Vagina (tissue), 2 donors: ENCODE measurements at places on chromosomes 11 and 22. TPM values are rescaled to one million over a fixed set of nuclear protein-coding genes. Genes with fewer than 3 reads are reported as not detected.

CNTF gene
- total RNA-seq, result not detected

PIK3IP1 gene
- total RNA-seq, result 32.4 TPM

DNA sequence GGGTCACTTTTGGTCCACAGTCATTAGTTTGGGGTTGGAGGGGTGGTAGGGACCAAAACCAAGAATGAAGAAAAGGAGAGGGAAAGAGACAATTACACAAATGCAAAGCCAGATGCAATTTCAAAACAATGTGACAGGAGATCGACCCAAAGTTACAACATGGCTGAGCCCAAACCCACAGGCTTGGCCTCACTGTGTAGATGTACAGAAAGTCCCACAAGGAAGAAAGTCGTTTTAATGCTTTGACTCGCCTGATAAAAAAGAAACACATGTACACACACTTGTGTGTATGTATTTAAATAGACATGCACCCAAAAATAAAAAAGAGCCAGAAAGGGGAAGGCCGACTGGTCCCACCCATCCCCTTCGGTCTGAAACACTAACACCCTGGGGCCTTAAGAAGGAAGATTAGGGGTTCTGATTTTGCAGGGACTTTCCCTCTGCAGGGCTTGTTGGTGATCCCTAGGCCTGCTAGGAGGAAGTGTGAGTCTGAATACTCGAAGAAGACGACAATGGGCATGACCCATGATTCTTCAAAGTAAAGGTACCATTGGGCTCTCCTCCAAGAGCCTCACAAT lies 104.1 kb downstream of the ETS1 start:
- DNase-seq, result no peak

DNA sequence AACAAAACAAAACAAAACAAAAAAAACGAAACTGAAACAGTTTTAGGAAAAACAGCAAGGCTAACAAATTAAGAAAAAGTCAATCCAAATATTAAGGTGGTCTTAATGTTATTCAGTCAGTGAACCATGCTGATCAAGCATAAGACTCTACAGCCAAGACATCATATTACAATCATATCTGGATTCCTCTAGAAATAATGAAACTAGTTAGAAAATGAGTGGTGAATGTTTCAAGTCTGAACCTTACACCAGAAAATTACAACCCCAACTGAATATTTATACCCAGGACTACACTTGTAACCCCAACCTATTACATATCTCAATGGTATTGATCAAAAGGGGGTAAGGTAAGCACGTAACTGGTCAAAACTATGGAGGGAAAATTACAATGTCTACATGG lies 48.8 kb downstream of the ACAT1 start:
- DNase-seq, result no peak

- no peak for DNase-seq
Measured at GRCh38 chr11:44791316-44791925, 64.7 kb downstream of the TSPAN18 start.

DNA sequence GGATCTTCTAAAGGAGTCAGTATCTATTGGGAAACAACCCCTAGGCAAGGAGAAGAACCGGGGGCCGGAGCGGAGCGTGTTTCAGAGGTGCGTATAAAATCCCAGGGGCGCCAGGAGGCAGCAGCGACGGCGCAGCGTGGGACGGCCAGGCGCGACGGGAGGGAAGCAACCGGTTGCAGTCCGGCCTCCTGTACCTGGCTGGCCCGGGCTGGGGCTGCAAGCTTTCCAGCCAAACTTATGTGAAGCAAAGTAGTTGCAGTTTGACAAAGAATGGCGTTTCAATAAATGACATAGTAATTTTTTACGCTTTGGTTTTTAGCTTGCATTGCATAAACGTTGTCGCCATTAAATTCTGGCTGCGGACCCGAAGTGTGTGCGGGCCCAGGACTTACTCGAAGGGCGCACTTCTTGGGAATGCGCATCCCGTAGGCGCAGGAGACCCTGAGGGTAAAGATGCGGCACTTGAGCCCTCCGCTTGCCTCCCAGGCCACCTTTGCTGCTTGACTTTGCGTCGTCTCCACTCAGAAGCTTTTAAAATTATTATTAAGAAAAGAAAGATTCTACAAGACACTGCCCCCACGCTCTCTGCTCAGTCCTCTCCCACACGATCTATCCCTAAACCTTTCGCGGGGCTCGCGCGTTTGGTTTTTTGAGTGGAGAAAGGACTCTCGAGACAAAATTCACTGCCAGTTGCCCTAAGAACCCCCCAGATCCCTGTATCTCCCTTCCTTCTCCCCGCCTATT lies 1.6 kb upstream of the WT1 start:
- DNase-seq, result peak; percentile 74

GRCh38 chr11:28343304-28344233 lies 235.4 kb downstream of the METTL15 start:
- DNase-seq, result no peak

- DNase-seq, result no peak
Measured at GRCh38 chr11:4482445-4482844, at the start of gene OR52K1. TSS of gene OR52K1 (plus strand) at chr11:4482646. CDS start at chr11:4488901, 6,255 bp downstream.

DNA sequence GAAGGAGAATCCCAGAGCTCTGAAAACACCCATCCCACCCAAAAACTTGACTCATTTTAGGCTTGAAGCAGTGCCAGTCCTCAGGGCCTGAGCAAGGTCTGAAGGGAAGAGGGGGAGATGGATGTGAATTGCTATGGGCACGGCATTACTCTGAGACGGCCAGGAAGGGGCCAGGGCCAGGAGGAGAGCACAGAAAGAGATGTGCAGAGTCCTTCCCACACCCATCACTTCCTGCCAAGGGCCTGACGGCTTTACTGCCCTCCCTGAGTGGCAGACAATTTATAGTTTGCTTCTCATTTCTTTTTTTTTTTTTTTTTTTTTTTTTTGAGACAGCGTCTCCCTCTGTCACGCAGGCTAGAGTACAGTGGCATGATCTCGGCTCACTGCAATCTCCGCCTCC lies 22.5 kb downstream of the TAB1 start:
- no peak for DNase-seq

GRCh38 chr11:7569044-7569443 lies 55.2 kb downstream of the PPFIBP2 start:
- no peak for DNase-seq
